ENCODE measurements at places on chromosomes 2 and 18.

DNA sequence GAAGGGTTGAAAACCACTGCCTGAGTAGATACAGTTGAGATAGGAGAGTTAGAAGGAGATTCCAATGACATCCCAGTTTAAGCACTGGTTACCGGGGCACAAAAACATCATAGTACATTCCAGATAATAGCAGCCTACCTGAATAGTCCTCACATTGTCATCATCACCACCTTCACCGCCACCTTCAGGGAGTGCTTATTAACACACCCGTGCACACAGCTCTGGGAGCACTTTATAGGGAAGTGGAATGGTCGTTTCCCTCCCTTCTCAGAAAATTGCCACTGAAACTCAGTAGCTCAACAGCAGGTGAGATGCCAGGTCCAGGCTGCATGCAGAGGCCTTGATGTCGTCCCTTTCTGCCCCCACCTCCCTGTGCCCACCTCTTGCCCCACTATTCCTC, 8.2 kb downstream of the SERPINB7 start:
- DNase-seq: no peak

DNA sequence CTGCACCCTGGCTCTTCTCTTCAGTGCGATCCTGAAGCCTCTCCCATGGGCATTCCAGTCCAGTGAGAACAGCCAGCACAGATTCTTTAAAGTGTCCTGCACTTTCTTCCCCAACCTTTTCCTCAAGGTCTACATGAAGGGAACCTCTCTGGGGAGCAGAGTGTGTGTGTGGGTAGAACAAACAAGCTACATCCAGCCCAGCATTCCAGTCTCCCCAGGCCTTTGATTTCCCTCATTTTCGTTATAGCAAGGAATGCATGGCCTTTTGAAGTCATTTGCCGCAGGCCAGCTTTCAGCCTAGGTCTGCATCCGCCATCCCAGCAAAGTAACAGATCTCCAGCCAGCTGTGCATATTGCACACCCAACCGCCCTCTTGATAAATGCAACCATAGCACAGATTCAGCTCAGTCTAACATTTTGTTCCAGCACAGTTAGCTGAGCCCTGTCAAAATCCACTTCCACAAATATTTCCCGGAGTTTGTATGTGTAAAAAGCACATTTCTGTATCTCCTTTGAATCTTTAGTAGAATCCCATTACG, 44.6 kb downstream of the CD8B2 start:
- DNase-seq: no peak

- no peak for DNase-seq
Measured at GRCh38 chr2:166140475-166140874, 12.7 kb upstream of the SCN1A start.

GRCh38 chr2:3631161-3631850, 26.7 kb upstream of the ALLC start:
- DNase-seq: no peak

- DNase-seq: no peak
Measured at GRCh38 chr2:30504731-30505130, 57.7 kb downstream of the LCLAT1 start.

GRCh38 chr18:34281290-34281689, 56.6 kb upstream of the NOL4 start:
- no peak for DNase-seq

GRCh38 chr2:176081376-176081836, 2.4 kb downstream of the EVX2 start:
- no peak for DNase-seq

DNA sequence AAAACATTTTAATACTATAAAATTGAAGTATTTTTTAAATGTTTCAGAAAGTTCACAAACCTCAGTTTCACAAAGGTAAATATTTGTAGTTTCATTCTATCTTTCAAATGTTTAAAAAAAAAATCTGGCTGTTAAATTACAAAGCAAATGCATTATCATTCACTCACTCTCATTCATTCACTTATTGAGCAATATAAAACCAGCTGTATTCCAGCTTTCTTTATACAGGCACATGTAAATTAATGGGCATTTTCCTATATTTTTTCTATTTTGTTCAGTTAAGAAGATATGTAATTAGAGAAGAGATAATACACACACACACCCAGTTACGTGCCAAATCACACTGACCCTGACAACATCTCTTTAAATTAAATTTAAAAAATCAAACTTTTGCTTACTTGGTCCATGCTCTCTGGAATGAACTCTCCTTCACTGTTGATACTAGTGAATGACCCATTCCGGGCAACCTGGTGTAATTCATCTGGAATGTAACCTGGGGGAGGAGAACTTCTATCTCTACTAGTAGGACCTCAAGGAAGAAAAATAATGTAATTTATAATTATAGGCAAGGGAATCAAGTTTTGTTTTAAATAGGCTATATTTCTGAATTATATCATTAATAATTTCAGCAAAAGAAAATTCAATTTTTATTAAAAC, 32.5 kb upstream of the ERCC3 start:
- no peak for DNase-seq

DNA sequence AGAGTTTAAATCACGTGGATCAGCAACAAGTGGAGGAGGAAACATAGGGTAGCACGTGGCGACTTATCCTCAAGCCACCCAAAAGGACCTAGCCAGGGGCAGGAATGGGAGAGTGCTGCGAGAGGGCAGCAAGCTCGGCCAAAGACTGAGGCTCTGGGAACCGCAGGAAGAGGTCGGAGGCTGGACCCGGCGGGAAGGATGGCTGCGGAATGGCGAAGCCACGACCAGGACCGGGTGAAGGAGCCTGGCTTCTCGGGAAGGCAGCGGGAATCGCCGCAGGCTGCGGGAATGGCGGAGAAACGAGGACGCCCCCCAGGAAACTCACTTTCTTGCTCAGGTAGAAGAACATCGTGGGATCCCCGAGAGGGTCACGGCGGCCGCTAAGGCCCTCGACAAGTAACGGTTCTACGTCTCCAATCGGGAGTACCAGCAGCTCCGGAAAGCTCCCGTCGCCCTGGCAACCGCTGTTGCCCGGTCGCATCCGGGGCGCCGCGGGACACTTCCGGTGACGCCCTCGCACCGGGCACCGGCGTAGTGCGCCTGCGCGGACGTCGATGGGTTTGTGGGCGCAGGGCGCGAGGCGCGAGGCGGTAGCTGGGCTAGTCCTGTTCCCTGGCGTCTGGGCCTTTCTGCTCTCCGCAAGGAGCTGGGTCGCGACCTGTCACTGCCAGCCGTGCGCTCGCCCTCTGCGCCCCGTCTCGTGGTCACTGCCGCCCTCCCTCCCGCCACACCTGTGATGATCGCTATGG, at the start of gene WDR35:
Gene WDR35, minus strand, starts transcription at position 439 of the 749 bp plus-strand sequence. Its CDS starts 90 bp downstream, at position 349.
- DNase-seq: peak; percentile 87

GRCh38 chr2:199910338-199911051, 598 bp upstream of the C2orf69 start:
- no peak for DNase-seq

Data from 8988T (cell line).